ENCODE measurements at places on chromosomes 7 and 10.

DNA sequence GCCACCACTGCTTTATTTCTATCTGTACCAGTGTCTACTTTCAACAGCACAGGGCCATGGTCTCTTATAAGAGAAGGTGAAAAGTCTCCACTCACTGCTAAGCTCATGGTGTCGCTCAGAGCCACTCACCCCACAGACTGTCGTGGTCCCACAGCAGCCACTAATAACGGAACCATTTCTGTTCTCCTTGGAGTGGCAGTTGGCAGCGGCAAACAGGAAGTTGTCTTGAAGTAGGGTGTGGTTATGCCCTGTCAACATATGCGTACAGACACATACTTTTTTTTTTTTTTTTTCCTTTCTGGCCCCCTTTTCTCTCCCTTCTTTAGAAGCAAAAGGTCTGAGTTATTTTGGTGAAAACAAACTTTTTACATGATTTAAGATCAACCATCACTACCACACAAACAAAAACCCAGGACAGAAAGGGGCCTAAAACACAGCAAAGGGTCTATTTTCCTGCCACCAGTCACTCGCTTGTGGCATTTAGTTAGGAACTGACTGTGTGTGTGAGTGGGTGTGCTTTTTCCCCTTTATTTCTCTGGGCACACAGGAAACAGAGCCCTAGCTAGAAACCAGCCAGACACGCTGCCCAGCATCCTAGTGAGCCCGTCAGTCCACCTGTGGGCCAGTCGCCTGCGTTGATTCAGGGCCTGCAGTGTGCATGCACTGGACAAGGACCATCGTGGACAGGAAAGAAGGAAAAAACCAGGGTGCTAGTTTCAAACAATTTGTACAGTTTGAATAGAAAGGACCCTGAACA is 96.7 kb upstream of the EFCAB10 start:
- DNase-seq = peak; percentile 65

- no peak for DNase-seq
Observed at GRCh38 chr7:135372222-135372621, 137.7 kb downstream of the CNOT4 start.

GRCh38 chr7:80900583-80901576 is 18.0 kb downstream of the SEMA3C start:
- DNase-seq = no peak

DNA sequence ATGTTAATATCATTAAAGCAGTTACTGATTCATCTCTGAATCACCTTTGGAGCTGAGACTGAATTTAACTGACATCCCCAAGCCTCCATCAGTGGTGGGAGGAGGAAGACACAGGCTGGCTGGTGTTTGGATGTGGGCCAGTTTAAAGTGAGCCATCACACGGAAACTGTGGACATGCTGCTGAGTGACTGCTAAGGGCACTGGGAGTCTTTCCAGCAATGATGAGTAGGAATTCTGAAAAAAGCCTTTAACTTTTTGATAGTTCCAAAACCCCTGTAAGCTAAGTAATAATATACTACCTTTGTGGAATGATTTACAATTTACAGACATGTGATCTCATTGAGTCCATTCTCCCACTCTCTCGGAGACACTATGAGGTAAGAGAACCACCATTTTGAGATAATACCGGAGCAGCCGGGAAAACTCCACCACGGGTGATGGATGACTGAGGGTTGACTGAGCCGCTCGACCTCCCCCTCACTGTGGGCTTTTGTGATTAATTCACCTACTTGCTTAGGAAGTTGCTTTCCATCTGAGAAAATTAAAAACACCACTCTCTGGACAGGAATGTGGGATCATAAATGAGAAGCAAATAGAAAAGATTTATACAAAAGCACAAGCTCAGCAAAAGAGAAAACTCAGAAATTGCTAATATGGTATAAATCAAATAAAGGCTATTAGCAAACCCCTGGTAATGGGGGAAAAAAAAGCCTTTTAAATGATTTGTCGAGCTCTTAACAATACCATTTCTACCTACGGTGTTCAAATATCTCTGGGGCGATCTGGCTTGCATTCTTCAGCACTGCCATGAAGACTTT is 194.8 kb downstream of the FANK1 start:
- DNase-seq = no peak

DNA sequence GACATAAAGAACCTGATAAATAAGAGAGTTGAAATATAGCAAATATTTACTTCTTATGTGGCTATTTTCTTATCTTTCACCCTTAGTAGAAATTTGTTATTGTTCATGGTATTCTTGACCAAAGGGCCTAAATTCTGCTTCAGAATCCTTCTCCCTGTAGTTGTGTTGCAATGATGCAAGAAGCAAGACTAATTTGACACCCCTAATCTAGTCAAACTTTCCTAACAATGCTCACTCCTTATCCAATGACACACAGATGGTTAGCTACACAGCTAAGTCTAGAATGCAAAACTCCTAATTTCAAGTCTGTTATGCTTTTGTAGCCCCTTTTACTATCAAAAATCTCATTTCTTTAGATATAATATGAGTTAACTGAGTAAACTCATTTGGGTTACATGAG is 56.1 kb downstream of the TWIST1 start:
- DNase-seq = no peak

- DNase-seq = no peak
Observed at GRCh38 chr10:131816157-131816775, 84.5 kb upstream of the PPP2R2D start.

- peak; percentile 49 for DNase-seq
Observed at GRCh38 chr10:96642973-96643372, 56.2 kb upstream of the TM9SF3 start.

DNA sequence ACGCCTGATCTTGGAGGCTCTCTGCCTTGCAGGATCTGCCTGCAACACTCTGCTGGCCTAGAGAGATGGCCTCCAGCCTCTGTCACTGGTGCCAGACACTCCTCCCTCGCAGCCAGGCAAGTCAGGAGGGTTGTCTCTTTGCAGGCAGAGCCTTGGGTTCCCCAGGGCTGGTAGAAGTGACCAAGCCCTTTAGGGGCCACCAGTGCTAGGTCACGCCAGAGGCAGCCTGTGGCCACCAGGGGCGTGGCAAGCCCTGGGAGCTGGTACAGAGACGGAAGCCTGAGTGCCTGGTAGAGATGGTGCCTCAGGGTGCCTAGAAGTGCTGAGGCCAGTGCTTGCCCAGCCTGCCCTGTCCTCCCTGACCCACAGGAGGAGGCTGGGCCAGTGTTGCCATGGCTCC is 9.1 kb downstream of the ADCYAP1R1 start:
- DNase-seq = no peak

DNA sequence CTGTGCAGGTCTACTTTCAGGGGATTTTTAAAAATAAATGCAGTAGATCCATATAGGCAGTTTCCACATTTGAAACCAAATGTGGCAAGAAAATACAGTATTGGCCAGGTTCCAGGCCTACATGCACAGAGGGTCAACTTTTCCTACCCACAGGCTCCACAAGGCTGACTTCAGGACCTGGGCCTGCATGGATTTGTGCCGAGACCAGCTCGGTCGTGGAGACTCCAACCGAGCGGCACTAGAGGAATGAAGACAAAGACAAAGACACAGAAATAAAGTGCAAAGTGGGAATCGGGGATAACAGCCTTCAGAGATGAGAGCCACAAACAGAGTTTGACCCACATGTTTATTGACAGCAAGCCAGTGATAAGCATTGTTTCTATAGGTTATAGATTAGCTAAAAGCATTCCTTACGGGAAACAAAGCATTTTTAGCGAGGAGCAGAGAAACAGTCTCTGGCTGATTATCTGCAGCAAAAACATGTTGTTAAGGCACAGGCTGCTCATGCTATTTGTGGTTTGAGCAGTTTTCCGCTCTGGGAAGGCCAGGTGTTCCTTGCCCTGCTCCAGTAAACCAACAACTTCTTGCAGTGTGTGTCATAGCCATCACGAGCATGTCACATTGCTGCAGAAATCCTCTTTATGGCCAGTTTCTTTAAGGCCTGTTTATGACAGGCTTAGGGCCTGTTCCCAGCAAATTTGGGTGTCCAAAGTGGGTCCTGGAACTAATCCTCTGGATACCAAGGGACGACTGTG is 52.6 kb downstream of the ZNF37A start:
- DNase-seq = no peak

- no peak for DNase-seq
Observed at GRCh38 chr7:107130487-107131220, 38.1 kb upstream of the HBP1 start.

DNA sequence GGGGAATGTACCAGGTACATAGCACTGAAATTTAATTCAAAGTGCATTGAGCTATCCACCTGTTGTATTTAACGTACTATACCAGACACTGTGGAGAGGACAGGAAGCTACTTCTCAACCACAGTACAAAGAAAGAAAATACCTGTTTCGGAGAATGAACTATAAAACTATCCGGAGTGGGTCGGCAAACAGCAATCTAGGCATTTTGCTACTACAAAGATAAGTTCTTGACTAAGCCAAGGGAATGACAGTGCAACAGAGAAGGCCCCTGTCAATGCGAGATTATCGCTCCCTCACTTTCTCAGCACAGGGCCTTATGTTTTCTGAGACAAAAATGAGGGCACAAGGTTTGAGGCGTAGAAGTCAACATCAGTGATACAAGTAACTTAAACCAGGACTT is 27.4 kb downstream of the SFMBT2 start:
- DNase-seq = no peak

DNA sequence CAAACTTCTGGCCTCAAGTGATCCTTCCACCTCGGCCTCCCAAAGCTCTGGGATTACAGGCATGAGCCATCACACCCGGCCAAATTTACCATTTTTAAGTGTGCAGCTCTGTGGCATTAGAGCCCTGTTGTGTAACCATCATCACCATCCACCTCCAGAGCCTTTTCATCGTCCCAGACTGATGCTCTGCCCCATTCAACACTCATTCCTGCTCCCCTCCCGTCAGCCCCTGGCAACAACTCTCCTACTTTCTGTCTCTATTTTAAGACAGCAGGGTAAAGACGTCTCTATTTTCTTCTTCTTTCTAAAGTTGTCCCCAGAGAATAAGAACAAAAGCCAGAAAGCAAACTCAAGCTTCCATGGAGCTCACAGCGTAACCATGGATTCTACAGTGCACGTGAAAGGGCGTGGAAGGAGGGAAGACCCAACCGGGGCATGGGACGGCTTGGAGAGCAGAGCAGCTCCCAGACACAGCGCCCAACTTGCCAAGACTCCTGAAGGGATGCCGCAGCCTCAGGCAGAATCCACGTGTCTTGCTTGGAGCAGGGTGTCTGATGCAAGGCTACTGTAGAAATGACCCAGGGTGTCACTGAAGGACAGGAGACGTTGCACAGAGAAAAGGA is 42.7 kb upstream of the PITRM1 start:
- no peak for DNase-seq

- DNase-seq = peak; percentile 54
Observed at GRCh38 chr7:112869111-112869774, 79.0 kb upstream of the TMEM168 start.

- no peak for DNase-seq
Observed at GRCh38 chr10:126904516-126904817, 761 bp upstream of the DOCK1 start.
